ENCODE measurements at places on chromosomes 4 and X. TPM values are rescaled to one million over a fixed set of nuclear protein-coding genes. Genes with fewer than 3 reads are reported as not detected.

The NDNF gene
- 6.5 TPM for total RNA-seq

The NIPAL1 gene
- 0.05 TPM for total RNA-seq

The ARFIP1 gene
- total RNA-seq: 32.5 TPM

The HAUS3 gene
- 29.1 TPM for total RNA-seq

The SPANXB1 gene
- total RNA-seq: not detected

GRCh38 chr4:79205121-79205520, 120.7 kb downstream of the NAA11 start:
- no peaks in the 10 kb centered on the region for H3K27me3 ChIP-seq
- DNase-seq: no peak
- no peaks in the 10 kb centered on the region for H3K36me3 ChIP-seq
- H3K4me1 ChIP-seq: peaks cover 15% of the 10 kb centered on the region

DNA sequence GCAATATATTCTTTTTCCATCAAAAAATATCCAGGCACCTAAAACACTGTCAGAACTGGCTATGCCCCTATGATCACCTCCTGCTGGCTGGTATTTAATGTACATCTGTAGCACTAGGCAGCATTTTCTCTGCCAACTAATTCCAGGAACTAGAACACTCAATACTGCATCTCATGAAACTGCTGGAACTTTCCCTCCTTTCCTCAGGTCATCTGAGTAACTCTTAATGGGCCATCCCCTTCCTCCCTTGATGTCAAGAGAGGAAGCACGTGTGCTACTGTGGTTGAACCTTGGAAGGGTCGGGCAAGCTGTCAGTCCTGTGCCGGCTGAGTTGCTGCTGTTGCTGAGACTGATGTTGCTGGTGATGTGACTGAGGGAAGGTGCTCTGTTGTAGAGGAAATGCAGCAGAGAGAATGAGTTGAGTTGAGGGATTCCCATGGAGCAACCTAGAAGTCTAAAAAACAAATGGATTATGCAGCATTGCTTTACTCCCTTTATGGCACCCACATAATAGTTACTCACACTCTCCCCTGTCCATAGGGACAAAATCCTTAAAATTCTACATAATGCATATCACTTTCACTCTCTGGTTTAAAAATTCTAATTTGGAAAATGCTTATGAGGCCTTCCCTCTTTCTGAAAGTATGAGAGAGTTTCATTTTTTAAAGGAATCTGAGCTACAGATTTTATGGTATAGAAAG, 39.5 kb downstream of the TMEM165 start:
- H3K27me3 ChIP-seq: no peaks in the 10 kb centered on the region
- H3K4me3 ChIP-seq: no peak overlapping the region
- no peaks in the 10 kb centered on the region for H3K4me1 ChIP-seq
- H3K27ac ChIP-seq: no peak overlapping the region
- peaks cover 73% of the 10 kb centered on the region for H3K36me3 ChIP-seq

DNA sequence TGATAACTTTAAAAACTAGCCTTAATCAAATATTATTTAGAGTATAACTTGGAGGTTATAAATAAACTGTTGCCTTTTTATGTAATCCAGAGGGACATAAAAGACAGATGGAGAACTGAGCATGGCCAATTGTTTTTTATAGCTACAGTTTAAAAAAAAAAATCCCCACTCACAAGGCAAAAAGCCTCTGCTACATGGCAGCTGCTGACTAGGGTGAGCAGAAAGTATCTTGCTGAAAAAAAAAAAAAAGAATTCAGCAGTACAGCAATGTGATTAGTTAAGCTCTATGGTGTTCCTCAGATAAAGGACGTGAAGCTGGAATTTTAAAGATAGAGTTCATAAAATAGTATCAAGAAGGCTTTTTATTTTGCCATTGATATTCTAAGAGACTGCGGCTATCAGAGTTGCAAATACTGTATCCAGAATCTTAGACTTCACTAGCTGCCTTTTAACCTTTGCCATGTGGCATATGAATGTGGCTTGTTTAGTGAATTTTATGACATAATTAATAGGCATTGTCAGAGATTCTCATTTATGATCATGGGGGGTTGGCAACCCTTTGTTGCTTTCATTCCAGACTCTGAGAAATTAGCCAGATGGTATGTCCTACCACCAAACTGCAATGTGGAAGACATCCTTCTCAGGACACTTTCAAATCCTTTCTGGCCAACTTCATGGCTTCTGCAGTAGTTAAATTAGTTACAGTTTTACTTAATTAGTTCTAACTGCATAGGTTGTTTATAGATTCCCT, 498.0 kb downstream of the STPG2 start:
- no peaks in the 10 kb centered on the region for H3K27me3 ChIP-seq
- no peak for DNase-seq
- H3K4me3 ChIP-seq: no peak overlapping the region
- no peaks in the 10 kb centered on the region for H3K4me1 ChIP-seq

GRCh38 chr4:133390198-133390855, 241.2 kb downstream of the PCDH10 start:
- no peak for DNase-seq
- no peaks in the 10 kb centered on the region for H3K27me3 ChIP-seq
- H3K4me3 ChIP-seq: no peak overlapping the region
- H3K27ac ChIP-seq: no peak overlapping the region
- no peaks in the 10 kb centered on the region for H3K36me3 ChIP-seq

DNA sequence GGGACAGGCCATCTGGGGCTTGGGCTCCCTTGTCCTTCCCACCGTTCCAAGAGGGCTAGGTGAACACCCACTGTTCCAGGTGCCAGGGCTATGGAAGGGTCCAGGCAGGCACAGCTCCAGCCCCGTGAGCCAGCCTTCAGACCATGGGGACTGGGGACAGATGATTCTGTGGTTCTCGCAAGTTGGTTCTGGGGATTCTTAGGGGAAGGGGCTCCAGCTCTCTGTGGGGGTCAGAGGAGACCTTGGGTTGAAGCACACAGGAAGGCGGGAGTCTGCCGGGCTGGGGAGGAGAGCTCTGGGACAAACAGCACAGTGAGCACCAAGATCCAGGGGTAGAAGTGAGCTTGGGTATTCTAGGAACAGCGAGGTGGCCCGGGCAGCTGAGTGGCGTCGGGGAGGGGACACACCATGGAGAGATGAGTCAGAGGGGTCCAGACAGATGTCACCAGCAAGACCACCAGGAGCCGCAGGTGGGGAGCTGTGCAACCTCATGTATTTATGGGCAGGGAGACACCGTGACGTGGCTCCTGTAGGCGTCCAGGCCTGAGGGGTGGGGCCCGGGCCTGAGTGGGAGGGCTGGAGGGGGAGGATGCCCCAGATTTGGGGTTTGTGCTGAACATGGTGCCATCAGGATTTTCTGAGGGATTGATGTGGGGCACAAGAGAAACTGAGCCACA, 48.8 kb upstream of the HMX1 start:
- H3K36me3 ChIP-seq: no peaks in the 10 kb centered on the region
- H3K27ac ChIP-seq: no peak overlapping the region
- peaks cover 28% of the 10 kb centered on the region for H3K27me3 ChIP-seq
- H3K4me3 ChIP-seq: no peak overlapping the region
- no peak for DNase-seq
- H3K4me1 ChIP-seq: no peaks in the 10 kb centered on the region

- no peak overlapping the region for H3K4me3 ChIP-seq
- no peaks in the 10 kb centered on the region for H3K27me3 ChIP-seq
- no peak overlapping the region for H3K27ac ChIP-seq
- no peaks in the 10 kb centered on the region for H3K4me1 ChIP-seq
Observed at GRCh38 chr4:66123831-66124413, 453.6 kb upstream of the EPHA5 start.

DNA sequence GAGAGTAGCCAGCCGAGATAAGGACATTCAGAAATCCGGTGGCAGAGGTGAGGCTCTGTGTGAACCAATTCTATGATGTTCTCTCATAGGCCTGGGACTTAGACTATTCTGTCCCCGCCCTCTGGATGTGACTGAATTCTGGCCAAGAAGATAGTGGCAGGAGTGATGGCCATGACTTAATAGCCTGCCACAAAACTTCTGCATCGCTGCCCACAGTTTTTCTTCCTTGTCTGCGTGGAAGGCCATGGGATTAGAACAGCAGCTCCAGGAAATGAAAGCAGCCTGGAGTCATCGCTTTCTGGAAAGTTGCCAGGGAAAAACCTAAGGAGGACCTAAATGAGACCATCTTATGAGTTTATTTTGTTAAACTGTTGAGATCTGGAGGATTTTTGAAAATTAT, 134.7 kb downstream of the F11 start:
- no peaks in the 10 kb centered on the region for H3K36me3 ChIP-seq
- H3K27ac ChIP-seq: no peak overlapping the region
- H3K4me1 ChIP-seq: no peaks in the 10 kb centered on the region
- H3K4me3 ChIP-seq: no peak overlapping the region
- H3K27me3 ChIP-seq: no peaks in the 10 kb centered on the region
- peak; percentile 10 for DNase-seq

DNA sequence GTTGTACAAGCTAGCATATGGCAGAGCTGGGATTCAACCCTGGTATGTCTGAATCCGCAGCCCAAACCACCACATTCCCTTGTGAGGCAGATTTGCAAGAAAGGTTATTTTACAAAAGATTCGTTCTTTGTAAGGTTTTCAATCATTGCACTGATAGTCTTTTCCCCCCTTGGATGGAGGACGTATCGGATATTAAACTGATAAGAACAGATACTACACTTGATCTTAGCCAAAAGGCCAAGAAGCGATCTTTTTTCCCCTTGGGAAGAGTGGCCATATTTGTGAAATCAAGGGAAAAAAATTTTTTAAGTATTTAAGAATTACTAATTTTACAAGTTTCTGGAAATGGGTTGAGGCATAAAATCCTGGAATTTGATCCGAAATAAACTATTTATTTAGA, 34.4 kb upstream of the MSMO1 start:
- H3K27ac ChIP-seq: no peak overlapping the region
- H3K4me1 ChIP-seq: no peaks in the 10 kb centered on the region
- H3K27me3 ChIP-seq: no peaks in the 10 kb centered on the region
- H3K4me3 ChIP-seq: no peak overlapping the region

GRCh38 chr4:59664771-59665170, 1535.4 kb upstream of the ADGRL3 start:
- no peaks in the 10 kb centered on the region for H3K4me1 ChIP-seq
- no peaks in the 10 kb centered on the region for H3K27me3 ChIP-seq
- H3K4me3 ChIP-seq: no peak overlapping the region
- H3K27ac ChIP-seq: no peak overlapping the region
- no peak for DNase-seq

GRCh38 chrX:130124577-130124976, 14.3 kb upstream of the ELF4 start:
- no peaks in the 10 kb centered on the region for H3K27me3 ChIP-seq
- DNase-seq: no peak
- no peak overlapping the region for H3K4me3 ChIP-seq
- H3K4me1 ChIP-seq: no peaks in the 10 kb centered on the region
- no peaks in the 10 kb centered on the region for H3K36me3 ChIP-seq

- DNase-seq: no peak
- H3K27ac ChIP-seq: no peak overlapping the region
- H3K4me1 ChIP-seq: no peaks in the 10 kb centered on the region
- no peaks in the 10 kb centered on the region for H3K36me3 ChIP-seq
- H3K27me3 ChIP-seq: no peaks in the 10 kb centered on the region
- no peak overlapping the region for H3K4me3 ChIP-seq
Observed at GRCh38 chrX:133366735-133367134, 48.6 kb downstream of the GPC4 start.

- no peaks in the 10 kb centered on the region for H3K4me1 ChIP-seq
- no peak for DNase-seq
- H3K27ac ChIP-seq: no peak overlapping the region
- H3K4me3 ChIP-seq: no peak overlapping the region
- H3K27me3 ChIP-seq: no peaks in the 10 kb centered on the region
Observed at GRCh38 chr4:79872738-79873137, 200.3 kb downstream of the ANTXR2 start.

All from SJCRH30 (cell line).